ENCODE measurements at places on chromosomes 5 and 9. TPM values are rescaled to one million over a fixed set of nuclear protein-coding genes. Genes with fewer than 3 reads are reported as not detected.

Gene MARCOL
- total RNA-seq = not detected

- no peak for DNase-seq
- no peaks in the 10 kb centered on the region for H3K36me3 ChIP-seq
- H3K4me3 ChIP-seq = no peak overlapping the region
- H3K27me3 ChIP-seq = peaks cover 4% of the 10 kb centered on the region
- no peak overlapping the region for H3K27ac ChIP-seq
Observed at GRCh38 chr5:82097-82496, 9.9 kb upstream of the PLEKHG4B start.

DNA sequence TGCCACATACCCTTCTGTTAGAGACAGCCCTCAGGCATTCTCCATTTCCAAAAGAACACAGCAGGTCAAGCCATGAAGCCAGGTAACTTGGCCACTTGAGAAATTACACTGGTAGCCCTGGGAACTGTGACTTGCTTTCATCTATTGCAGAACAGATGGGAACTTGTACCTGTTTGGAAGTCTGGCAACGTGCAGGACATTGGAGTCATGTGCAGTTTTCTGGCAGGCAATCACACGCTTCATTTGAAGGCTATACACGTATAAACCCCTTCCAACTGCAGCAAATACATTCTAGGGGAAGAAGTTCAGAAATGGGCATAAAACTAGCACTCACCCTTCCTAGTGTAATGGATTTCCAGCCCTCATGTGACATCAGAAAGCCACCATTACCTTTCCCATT lies 54.0 kb downstream of the WDR41 start:
- H3K4me3 ChIP-seq = no peak overlapping the region
- H3K36me3 ChIP-seq = peaks cover 4% of the 10 kb centered on the region
- no peak overlapping the region for H3K27ac ChIP-seq
- no peak for DNase-seq

Gene TMEM174
- not detected for total RNA-seq

Gene FBP1
- total RNA-seq = 0.27 TPM

DNA sequence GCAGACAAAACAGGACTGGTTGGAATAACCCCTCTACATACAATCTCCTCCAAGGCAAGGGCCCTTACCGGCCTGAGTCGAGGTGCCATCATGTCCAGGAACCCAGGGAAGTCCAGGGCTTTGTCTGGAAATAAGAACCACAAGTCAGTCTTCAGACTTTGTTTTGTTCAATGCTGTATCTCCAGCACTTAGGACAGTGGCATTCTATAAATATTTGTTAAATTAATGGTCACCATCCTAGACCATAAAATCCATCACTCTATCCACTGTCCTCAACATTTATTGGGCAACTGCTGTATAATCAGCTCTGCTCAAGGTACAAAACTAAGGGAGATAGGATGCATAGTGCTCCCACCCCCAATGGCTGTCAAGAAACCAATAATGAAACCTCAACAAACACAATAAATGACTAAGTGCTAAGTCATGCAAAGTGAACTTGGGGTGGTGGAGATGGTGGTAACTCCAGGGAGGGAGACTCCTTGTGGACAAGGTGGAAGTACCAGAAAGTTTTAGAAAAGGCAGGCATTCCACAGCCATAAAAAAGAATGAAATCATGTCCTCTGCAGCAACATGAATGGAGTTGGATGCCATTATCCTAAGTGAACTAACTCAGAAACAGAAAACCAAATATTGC lies 5.0 kb downstream of the RELL2 start:
- no peaks in the 10 kb centered on the region for H3K27me3 ChIP-seq
- DNase-seq = no peak
- H3K4me1 ChIP-seq = peaks cover 28% of the 10 kb centered on the region
- H3K36me3 ChIP-seq = peaks cover 32% of the 10 kb centered on the region

- no peaks in the 10 kb centered on the region for H3K36me3 ChIP-seq
- DNase-seq = no peak
- no peak overlapping the region for H3K4me3 ChIP-seq
- peaks cover 15% of the 10 kb centered on the region for H3K4me1 ChIP-seq
- peaks cover 2% of the 10 kb centered on the region for H3K27me3 ChIP-seq
Observed at GRCh38 chr9:133728856-133729616, 9.1 kb downstream of the SARDH start.

DNA sequence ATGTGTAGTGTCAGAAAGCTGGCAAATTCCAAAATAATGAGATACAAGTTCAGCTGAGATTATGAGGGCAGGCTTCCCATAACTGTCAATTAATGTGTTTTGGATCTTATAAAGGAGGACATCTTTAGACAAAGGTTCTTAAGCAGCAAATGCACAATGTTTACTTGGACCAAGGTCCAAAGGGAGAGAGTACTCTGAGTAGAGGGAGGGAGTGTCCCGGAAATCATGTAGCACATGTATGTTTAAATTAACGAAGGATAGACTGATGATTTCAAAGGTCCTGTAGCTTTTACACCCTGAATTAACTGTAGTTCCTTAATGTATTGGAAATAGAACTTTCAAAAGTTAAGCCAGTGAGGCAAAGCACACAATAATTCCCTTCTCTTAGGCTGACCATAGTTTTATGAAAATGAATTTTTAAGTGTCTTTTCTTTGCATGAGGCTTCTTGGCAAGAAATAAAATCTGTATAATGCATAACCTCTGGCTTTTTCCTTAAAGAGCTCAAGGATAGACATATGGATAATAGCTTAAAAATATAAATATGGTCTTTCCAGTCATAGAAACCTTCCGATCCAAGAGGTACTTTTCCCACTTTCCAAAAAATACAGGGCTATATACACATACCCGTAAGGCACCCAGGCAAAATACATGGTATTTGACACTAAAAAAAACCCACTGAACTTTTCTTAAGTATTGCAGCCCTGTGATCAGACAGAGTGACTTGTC lies 93.0 kb downstream of the PCSK5 start:
- H3K36me3 ChIP-seq = peaks cover 12% of the 10 kb centered on the region
- H3K4me1 ChIP-seq = no peaks in the 10 kb centered on the region
- no peak overlapping the region for H3K27ac ChIP-seq
- H3K4me3 ChIP-seq = no peak overlapping the region

Gene MCCC2
- total RNA-seq = 40.0 TPM

Gene GCNT4
- 2.3 TPM for total RNA-seq

Gene GDA
- total RNA-seq = not detected

- no peak overlapping the region for H3K4me3 ChIP-seq
- no peaks in the 10 kb centered on the region for H3K27me3 ChIP-seq
- peaks cover 15% of the 10 kb centered on the region for H3K4me1 ChIP-seq
Observed at GRCh38 chr5:178094345-178094744, 19.0 kb upstream of the N4BP3 start.

Gene NEURL1B
- 7.8 TPM for total RNA-seq

Gene F2RL2
- not detected for total RNA-seq

GRCh38 chr5:119411361-119412278 lies 40.7 kb upstream of the HSD17B4 start:
- H3K27me3 ChIP-seq = peaks cover 9% of the 10 kb centered on the region
- H3K27ac ChIP-seq = no peak overlapping the region
- H3K36me3 ChIP-seq = no peaks in the 10 kb centered on the region
- DNase-seq = peak; percentile 66

GRCh38 chr5:56386046-56386445 lies 152.9 kb upstream of the ANKRD55 start:
- H3K36me3 ChIP-seq = no peaks in the 10 kb centered on the region
- no peak overlapping the region for H3K4me3 ChIP-seq
- no peak for DNase-seq
- H3K27me3 ChIP-seq = peaks cover 3% of the 10 kb centered on the region
- H3K27ac ChIP-seq = no peak overlapping the region

- H3K36me3 ChIP-seq = no peaks in the 10 kb centered on the region
- H3K4me3 ChIP-seq = no peak overlapping the region
- no peaks in the 10 kb centered on the region for H3K4me1 ChIP-seq
- no peak for DNase-seq
- peaks cover 2% of the 10 kb centered on the region for H3K27me3 ChIP-seq
- no peak overlapping the region for H3K27ac ChIP-seq
Observed at GRCh38 chr9:124695280-124695890, 75.7 kb downstream of the NR6A1 start.

- H3K36me3 ChIP-seq = no peaks in the 10 kb centered on the region
- no peak overlapping the region for H3K4me3 ChIP-seq
- no peak overlapping the region for H3K27ac ChIP-seq
Observed at GRCh38 chr5:73591102-73591695, 25.7 kb downstream of the UTP15 start.

GRCh38 chr5:156815988-156816599 lies 34.0 kb upstream of the PPP1R2B start:
- peaks cover 7% of the 10 kb centered on the region for H3K27me3 ChIP-seq
- no peaks in the 10 kb centered on the region for H3K36me3 ChIP-seq
- no peak overlapping the region for H3K27ac ChIP-seq
- H3K4me1 ChIP-seq = no peaks in the 10 kb centered on the region

Gene CAAP1
- total RNA-seq = 16.3 TPM

Gene SLC46A2
- not detected for total RNA-seq

DNA sequence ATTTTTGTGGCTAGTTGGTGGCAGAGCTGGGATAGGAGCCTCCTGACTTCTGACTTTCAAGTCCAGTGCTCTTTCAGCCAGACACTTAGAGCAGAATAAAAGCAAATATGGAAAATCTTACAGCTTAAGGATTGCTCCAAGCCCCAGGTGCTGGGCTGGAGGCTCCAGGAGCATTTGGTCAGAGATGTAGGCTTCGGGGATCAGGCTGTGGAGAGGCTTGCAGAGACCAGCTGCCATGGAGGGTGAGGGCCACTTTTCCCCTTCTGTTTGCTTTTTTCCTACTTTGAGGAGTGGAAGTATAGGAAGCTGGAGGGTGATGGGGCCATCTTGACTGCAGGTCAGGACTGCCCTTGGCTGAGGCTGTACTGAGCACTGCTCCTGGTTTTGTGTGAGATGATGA lies 58.9 kb downstream of the RGS3 start:
- no peak for DNase-seq
- no peak overlapping the region for H3K4me3 ChIP-seq
- H3K36me3 ChIP-seq = peaks cover 31% of the 10 kb centered on the region
- H3K27ac ChIP-seq = no peak overlapping the region
- no peaks in the 10 kb centered on the region for H3K27me3 ChIP-seq

- peak overlapping the region; percentile 41 for H3K27ac ChIP-seq
- H3K4me1 ChIP-seq = no peaks in the 10 kb centered on the region
- DNase-seq = no peak
- no peak overlapping the region for H3K4me3 ChIP-seq
- peaks cover 59% of the 10 kb centered on the region for H3K36me3 ChIP-seq
- H3K27me3 ChIP-seq = no peaks in the 10 kb centered on the region
Observed at GRCh38 chr5:150035139-150035895, 34.8 kb downstream of the HMGXB3 start.

GRCh38 chr5:120655828-120656435 lies 191.8 kb downstream of the PRR16 start:
- H3K4me1 ChIP-seq = no peaks in the 10 kb centered on the region
- H3K27ac ChIP-seq = no peak overlapping the region
- no peak for DNase-seq
- H3K27me3 ChIP-seq = no peaks in the 10 kb centered on the region
- no peak overlapping the region for H3K4me3 ChIP-seq

Gene PCDH1
- total RNA-seq = not detected

- peak; percentile 36 for DNase-seq
- no peak overlapping the region for H3K27ac ChIP-seq
- no peaks in the 10 kb centered on the region for H3K27me3 ChIP-seq
Observed at GRCh38 chr5:151719228-151720000, 32.7 kb upstream of the SPARC start.

GRCh38 chr5:122730456-122730855 lies 44.4 kb upstream of the SNX2 start:
- no peak overlapping the region for H3K27ac ChIP-seq
- H3K36me3 ChIP-seq = no peaks in the 10 kb centered on the region
- peaks cover 9% of the 10 kb centered on the region for H3K27me3 ChIP-seq
- H3K4me1 ChIP-seq = no peaks in the 10 kb centered on the region

Gene PTPA
- total RNA-seq = 111 TPM

DNA sequence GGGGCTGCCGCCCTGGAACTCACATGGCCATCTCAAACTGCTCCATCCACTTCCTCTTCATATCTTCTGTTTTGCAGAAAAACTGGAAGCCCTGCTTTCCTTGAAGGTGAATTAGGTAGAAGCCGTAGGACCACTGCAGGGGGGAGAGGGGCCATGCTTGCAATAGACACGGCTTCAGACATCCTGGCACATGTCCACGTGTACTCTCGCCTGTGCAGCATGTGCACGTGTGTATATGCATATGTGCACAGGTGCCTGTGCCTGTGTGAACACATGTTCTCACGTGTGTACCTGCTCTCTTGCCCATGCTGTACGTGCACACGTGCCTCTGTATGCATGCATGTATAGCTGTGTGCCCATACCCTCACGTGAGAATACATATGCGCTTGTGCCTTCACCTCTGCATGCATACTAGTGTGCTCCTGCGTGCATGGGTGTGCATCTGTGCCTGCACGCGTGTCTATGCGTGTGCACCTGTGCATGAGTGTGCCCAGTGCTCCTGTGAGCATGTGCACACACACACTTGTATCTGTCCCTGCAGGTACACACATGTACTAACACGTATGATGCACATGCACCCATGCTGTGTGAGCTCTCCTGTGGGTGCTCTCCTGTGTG lies 47.7 kb upstream of the SARDH start:
- DNase-seq = no peak
- H3K27ac ChIP-seq = peak overlapping the region; percentile 70
- H3K4me1 ChIP-seq = peaks cover 19% of the 10 kb centered on the region
- no peaks in the 10 kb centered on the region for H3K36me3 ChIP-seq

- no peak for DNase-seq
- no peaks in the 10 kb centered on the region for H3K36me3 ChIP-seq
- no peak overlapping the region for H3K4me3 ChIP-seq
- H3K4me1 ChIP-seq = peaks cover 35% of the 10 kb centered on the region
- peaks cover 6% of the 10 kb centered on the region for H3K27me3 ChIP-seq
- no peak overlapping the region for H3K27ac ChIP-seq
Observed at GRCh38 chr9:111983484-111983908, 86.9 kb downstream of the UGCG start.

Gene EIF4E1B
- not detected for total RNA-seq

DNA sequence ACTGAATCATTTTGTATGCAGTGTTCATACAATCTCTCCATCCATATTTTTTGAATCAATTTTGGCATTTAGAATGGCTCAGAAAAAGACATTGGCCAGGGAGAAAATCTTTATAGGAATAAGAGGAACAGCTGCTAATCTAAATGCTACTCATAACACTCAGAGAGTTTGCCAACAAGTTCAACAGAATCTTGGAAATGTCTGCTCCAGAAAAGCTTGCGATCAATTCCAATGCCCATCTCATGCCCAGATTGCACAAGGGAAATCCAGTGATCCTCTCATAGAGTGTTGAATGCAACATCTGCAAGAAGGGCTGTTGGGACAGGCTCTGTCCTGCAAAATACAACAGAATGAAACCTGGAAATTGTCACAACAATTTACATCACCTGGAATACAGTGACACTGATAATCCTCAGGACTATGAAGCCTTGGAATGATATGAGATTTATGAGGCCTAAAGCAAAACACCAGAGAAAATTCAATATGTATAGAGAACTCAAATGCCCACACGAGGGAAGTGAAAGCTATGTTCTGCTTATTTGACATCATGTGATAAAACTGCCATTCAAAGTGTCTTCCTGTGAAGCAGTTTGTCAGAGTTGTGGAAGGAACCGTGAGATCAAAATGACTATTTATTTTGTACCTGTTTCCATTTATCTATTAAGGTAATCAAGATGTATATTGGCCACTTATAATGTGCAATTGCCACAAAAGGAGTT lies 190.1 kb downstream of the PARP8 start:
- DNase-seq = no peak
- H3K36me3 ChIP-seq = no peaks in the 10 kb centered on the region
- peaks cover 10% of the 10 kb centered on the region for H3K27me3 ChIP-seq
- H3K27ac ChIP-seq = no peak overlapping the region
- H3K4me1 ChIP-seq = peaks cover 14% of the 10 kb centered on the region
